Pancreas (tissue), 10 donors: ENCODE measurements at places on chromosomes 12 and 14.

- no peak for DNase-seq
Observed at GRCh38 chr14:92317511-92317910, 5.5 kb upstream of the SLC24A4 start.

- no peak for DNase-seq
Observed at GRCh38 chr12:120677765-120678473, 9.0 kb upstream of the MLEC start.

DNA sequence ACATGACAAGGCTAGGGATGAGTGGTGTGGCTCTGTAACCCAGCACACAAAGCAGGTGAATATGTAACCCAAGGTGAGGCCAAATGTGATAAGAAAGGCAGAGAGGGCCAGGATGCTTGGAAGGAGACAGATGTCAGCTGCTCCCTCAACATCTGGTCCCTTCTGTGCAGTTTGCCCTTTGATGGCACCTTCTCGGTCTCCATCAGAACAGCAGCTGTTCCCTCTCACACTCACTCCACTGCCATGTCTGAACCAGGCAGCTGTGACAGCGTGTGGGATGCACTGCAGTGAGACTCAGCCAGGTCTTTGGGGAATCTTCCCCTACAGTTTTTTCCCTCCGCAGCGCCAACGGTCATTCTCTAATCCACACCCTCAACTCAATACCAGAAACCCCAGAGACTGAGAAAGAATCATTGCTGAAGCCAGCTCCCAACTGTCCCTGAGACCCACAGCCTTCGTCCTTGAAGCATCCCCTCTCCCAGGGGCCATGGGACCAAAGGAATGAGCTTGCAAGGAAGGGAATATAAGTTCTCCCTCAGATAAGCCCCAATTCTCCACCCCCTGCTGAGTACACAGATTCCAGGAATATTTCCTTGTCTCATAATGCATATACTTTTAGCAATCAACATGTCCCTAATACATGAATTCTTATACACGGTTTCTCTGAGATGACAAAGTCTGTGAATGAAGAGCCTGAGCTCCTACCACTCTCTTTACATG, 230.0 kb downstream of the GLT1D1 start:
- no peak for DNase-seq

GRCh38 chr12:65584016-65584415, 240.3 kb upstream of the HMGA2 start:
- no peak for DNase-seq

DNA sequence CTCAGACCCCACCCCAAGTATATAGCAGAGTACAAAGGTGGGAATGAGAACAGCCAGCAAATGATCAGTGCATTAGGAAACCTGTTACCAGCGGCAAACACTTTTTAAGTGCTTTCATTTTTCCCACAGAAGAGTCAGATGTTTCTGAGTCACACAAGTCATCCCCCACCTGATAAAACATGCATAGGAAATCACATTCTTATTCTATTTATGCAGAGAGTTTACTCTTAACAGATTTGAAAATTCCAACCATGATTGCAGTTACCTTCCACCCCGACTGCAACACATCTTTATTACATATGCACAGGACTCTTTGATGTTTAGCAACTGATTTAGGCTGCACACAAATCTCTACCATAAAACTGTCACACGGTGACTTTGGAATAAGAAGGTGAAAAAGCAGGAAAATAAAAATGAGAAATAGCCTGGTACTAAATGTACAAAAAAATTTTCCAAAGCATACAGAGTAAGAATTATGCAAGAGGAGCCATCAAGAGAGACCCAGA, 236.4 kb downstream of the PAWR start:
- no peak for DNase-seq

- DNase-seq = no peak
Observed at GRCh38 chr12:112238441-112238840, 113.1 kb downstream of the TRAFD1 start.

DNA sequence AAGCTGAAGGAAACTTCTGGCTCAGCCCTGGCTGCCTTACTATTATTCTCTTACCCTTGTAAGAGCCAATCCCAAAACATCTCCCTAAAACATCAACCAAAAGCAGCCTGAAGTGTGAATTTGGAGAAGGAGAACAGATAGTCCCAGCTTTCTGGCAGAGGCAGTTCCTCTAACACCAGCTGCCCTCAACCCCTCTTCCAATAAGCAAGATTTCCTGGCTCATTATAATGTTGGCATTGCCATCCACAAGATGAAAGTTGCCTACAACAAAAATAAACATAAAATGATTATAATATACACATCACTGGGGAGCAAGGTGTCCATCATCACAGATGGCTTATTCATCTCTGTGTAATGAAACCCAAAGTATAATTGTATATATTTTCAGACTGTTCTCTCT, 352.5 kb upstream of the CCDC196 start:
- no peak for DNase-seq

DNA sequence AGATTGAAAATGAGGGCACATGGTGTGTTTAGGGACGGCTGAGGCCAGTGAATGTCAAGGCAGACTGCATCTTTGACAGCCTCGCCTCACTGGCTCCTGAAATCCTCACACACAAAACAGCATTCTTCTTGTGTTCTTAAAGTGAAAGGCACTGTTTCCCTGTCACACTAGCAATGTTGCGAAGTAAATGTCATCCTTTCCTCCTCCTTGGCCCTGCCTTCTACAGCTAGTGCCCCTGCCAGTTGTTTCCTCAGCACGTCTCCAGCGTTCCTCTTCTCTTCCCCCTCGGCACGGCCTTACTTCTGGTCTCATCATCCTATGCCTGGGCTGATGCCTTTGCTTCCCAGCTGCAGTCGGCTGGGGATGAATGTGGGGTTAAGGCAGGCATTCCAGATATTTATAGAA, 129.4 kb upstream of the DNM1L start:
- DNase-seq = no peak

- DNase-seq = no peak
Observed at GRCh38 chr14:33349871-33350270, 411.2 kb downstream of the NPAS3 start.

GRCh38 chr12:124938587-124938986, 24.1 kb upstream of the UBC start:
- DNase-seq = no peak

DNA sequence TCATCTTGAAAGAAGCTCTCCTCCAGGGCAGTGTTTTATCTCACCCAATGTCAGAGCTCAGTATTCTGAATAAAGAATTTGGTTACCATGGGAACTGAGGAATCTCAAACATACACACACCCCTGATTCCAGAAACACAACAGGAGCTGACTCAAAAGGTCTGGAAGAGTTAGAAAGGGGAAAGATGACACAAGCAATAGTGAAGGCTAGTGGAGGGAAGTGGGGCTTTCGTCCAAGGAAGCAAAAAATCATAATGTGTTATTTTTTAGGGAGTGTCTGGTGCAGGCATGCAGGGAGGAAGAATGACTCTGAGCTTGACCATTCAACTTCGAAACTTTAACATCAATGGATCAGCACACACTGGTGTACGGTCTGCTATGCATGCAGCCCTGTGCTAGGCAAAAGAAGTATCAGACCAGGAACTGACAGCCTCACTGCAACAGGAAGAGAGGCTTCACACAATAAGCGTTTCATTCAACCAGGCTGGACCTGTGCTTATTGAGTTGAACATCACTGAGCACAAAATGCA, 20.3 kb downstream of the HEBP1 start:
- no peak for DNase-seq

- DNase-seq = no peak
Observed at GRCh38 chr14:47746986-47747385, 71.6 kb upstream of the MDGA2 start.

DNA sequence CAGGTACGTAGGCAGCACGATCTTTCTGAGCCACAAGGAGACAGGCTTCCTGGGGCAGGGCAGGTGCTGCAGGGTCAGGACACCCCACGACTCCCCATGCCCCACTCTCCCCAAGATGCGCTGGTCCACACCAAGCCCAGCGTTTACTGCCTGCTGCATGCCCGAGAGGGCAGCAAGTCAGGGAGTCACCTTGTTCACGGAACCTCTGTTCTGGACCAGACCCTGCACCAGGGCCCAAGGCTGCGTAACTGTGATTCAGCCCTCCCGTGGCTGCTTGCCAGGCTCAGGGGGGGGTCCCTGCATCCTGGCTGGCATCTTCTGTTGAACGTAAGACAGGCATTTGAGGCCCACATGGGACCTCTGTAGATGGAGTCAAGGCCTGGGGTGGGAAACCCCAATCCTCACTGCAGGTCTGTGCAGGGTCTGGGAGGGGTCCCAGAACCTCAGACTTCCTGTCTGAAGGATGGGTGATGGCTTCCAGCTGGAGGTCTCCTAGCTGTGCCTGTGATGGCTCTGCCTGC, 228.6 kb upstream of the RTL1 start:
- DNase-seq = no peak

GRCh38 chr12:31238764-31239387, 87.1 kb downstream of the SINHCAF start:
- peak; percentile 71 for DNase-seq

GRCh38 chr12:44397631-44398030, 478.5 kb downstream of the NELL2 start:
- no peak for DNase-seq

DNA sequence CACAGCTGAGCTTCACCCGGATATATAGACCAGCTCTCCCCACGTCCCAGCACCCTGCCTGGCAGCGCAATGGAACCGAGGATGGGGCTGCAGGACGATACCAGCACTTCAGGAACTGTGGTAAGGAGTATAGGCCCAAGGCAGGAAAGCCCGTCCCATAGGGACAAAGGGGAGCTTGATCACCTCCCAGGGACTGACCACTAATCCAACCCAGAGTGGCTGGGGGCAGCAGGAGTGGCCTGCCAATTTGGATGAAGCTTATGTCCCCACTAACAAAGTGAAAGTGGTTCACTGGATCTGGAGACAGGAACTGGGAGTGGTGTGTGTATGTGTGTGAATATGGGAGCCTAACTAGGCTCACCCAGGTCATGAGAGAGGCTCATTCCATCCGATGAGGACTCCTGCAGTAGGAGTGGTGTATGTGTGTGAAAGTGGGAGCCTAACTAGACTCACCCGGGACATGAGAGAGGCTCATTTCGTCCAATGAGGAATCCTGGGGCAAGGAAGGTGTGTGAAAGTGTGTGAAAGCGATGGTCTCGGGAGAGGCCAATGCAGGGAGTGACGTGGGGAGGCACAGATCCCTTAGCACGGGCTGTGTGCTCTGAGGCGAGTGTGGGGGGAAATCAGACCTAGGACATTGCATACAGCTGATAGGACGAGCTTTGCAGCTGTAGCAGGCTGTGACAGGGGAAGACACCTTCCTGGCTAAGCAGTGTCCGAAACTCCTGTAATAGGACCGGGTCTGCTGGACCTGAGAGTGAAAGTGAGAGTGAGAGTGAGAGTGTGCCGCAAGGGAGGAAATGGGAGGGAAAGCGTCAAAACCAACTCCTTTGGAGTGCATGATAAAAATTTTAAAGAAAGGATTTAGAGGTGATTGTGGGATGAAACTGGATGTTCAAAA, 25.7 kb downstream of the KLRK1 start:
- no peak for DNase-seq

DNA sequence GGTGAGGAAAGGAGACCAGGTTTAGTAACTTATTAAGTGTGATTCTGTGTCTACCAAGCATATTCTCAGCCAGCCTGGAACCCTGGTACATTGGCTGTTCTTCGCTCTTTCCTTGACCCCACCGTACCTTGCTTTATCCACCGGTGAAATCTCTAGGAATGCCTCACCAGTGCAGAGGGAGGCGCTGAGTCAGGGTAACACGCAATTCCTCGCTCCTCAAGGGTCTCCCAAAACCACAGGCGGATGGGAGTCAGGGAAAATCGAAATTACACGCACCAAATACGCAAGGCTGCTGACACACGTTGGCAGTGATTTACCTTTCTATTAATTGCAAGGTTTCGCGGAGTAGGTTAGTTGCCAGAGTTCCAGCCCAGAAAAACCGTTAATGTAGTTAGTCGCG, 845 bp downstream of the L3HYPDH start:
- no peak for DNase-seq

DNA sequence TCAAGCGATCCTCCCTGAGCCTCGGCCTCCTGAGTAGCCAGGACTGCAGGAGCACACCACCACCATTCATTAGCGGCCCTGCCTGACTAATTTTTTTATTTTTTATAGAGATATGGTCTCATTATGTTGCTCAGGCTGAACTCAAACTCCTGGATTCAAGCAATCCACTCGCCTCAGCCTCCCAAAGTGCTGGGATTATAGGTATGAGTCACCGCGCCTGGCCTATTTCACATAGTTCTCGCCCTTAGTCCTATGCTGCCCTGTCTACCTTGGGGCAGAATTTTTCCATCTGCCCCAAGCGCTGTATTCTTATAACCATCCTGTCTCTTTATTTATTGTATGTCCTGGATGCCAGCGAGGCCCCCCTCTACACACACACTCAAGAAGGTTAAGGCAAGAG, 50.9 kb upstream of the BCL2L14 start:
- no peak for DNase-seq

- DNase-seq = no peak
Observed at GRCh38 chr12:18264581-18265075, 3.3 kb downstream of the PIK3C2G start.

DNA sequence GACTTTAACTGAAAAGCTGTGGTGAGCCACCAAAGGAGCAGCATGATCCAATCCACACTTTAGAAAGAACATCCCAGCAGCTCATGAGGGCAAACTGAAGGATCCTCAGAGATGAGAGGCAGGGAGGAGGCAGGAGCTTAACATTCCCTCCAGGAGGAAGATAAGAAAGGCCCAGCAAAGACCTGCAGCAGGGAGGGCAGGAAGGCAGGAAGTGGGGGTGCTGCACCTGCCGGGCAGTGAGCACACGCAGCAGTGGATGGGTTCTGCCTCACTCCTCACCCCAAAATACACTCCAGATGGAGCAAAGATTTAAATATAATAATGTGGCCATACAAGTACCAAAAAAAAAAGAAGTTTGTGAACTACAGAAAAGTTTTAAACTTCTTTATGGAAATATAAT, 48.4 kb downstream of the GCH1 start:
- no peak for DNase-seq

- no peak for DNase-seq
Observed at GRCh38 chr12:50166799-50167048, 445 bp downstream of the CERS5 start.
